ENCODE measurements at places on chromosomes 6 and 20.
A peak's percentile ranks its signal among the peaks of the same experiment; 100 is the strongest.

- DNase-seq, result no peak
Observed at GRCh38 chr6:124670801-124671200, 291.4 kb upstream of the RNF217 start.

DNA sequence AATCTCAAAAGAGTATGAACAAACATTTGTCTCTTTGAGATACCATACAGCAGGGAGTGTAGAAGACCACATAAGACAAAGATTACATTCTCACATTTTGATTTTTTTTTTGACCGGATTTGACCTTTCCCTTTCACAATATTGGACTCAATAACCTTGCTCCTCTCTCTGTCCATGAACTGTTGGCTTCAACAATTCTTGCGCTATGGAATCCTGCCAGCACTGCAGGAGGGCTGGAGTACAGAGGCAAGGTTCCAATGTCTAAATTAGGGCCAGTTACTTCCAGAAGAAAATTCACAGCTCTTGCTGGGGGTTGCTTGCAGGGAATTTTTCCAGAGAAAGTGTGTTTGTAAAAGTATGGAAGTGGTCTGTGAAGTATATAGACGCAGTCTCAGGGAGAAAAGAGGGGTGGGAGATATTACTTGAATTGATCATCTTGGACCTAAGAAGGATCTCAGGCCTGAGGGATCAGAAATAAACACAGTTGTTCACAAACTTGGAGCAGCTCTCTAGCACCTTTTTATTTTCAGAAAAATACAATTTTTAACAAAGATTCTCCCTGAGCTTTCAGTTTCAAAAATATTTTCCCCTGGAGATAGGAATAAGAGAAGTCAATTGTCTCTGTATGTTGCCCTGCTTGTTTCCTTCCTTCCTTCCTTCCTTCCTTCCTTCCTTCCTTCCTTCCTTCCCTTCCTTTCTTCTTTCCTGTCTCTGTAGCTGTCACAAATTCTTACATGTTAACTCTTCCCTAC lies 765.9 kb downstream of the BCKDHB start:
- peak; percentile 55 for DNase-seq

GRCh38 chr20:63744574-63745423 lies 5.2 kb downstream of the SLC2A4RG start:
- no peak for DNase-seq

DNA sequence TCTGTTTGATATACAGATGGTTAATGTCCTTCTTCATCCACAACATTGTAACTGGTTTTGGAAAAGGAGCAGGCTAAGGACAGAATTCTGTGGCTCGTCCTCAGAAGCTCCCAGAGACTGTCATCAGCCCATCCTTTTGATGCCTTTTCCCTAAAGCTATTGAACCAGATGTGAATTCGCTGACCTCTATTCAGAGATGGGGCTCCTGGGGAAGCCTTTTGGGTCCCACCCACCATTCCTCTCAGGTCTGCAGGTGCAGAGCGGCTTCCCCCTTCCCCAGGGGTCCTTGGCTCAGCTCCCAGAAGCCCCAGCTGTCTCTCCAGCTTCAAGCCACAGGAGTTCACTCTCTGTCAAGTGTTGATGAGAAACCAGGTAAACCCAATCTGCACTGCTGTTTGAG lies 191.7 kb downstream of the SMOC2 start:
- no peak for DNase-seq

Data from tibial artery (tissue), 4 donors.